ENCODE measurements at places on chromosomes 2 and 18.

DNA sequence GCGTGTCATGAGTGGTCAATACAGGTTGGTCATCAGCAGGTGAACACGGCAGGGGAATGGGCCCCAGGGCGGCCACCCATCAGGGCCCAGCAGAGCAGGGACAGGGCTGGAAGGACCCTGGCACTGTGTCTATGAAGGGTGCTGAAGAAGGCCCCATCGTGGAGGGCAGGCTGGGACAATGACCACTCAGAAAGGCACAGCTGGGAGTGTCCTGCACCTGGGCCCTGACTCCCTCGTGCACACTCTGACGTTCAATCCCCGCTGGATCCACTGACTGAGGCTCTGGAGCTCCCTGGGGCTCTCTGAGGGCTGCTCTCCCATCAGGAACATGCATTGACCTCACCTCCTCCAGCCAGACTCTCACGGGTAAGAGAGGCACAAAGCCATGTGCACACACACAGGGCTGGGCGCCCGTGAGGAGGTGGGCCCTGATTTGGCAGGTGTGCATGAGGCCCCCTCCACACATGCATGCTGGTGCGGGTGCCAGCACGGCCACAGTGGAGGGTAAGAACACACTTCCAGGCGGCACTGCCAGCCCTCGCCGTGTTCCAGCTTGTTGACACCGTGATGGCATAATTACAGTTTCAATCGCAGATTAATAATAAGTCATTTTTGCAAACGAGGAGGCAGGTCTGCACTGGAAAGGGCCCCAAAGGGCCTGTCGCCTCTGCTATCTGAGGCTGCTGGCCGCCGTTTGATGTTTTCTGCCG is 58.5 kb downstream of the SMAD7 start:
- no peak for DNase-seq

GRCh38 chr2:105845976-105846375 is 101.3 kb downstream of the NCK2 start:
- DNase-seq, result no peak

GRCh38 chr2:144541396-144541795 is 21.5 kb upstream of the ZEB2 start:
- DNase-seq, result no peak

- DNase-seq, result no peak
Measured at GRCh38 chr2:109290887-109291643, 162.1 kb downstream of the SH3RF3 start.

GRCh38 chr2:167764772-167765341 is 482.5 kb downstream of the STK39 start:
- no peak for DNase-seq

- no peak for DNase-seq
Measured at GRCh38 chr2:235723811-235724465, 230.1 kb downstream of the AGAP1 start.

GRCh38 chr18:49023938-49024803 is 73.4 kb upstream of the SMAD7 start:
- DNase-seq, result no peak
